ENCODE measurements at places on chromosomes 6 and 20.

DNA sequence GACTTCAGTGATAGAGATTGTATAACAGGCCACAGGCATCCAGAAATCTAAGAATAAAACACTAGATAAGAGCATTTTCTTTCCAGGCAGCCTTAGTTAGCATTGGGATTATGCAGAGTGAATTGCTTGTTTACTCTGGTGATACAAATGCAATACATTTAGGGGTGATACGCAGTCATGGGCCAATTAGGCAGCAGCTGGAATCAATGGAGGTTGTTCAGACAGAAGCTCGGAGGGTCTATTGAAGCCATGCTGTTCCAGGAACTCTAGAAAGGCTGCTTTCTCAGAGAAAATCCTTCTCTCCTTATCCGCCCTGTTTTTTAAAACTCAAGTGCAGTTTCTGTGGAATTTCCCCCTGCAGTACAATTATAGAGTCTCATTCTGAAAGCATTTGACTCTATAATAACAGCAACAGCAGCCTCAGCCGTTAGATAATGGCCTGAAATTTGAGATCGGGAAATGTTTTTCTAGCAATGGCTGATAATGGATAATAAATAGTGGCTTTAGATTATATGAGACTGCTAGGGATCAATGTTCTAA lies 364.3 kb upstream of the HS3ST5 start:
- H3K36me3 ChIP-seq, result no peaks in the 10 kb centered on the region
- no peak overlapping the region for H3K4me3 ChIP-seq
- no peak for DNase-seq
- H3K4me1 ChIP-seq, result no peaks in the 10 kb centered on the region
- H3K27ac ChIP-seq, result no peak overlapping the region
- no peaks in the 10 kb centered on the region for H3K27me3 ChIP-seq

- H3K27ac ChIP-seq, result no peak overlapping the region
- no peaks in the 10 kb centered on the region for H3K4me1 ChIP-seq
- H3K27me3 ChIP-seq, result no peaks in the 10 kb centered on the region
- H3K36me3 ChIP-seq, result no peaks in the 10 kb centered on the region
- DNase-seq, result no peak
These were observed 1286.9 kb downstream of the GRIK2 start for GRCh38 chr6:102680413-102680812.

DNA sequence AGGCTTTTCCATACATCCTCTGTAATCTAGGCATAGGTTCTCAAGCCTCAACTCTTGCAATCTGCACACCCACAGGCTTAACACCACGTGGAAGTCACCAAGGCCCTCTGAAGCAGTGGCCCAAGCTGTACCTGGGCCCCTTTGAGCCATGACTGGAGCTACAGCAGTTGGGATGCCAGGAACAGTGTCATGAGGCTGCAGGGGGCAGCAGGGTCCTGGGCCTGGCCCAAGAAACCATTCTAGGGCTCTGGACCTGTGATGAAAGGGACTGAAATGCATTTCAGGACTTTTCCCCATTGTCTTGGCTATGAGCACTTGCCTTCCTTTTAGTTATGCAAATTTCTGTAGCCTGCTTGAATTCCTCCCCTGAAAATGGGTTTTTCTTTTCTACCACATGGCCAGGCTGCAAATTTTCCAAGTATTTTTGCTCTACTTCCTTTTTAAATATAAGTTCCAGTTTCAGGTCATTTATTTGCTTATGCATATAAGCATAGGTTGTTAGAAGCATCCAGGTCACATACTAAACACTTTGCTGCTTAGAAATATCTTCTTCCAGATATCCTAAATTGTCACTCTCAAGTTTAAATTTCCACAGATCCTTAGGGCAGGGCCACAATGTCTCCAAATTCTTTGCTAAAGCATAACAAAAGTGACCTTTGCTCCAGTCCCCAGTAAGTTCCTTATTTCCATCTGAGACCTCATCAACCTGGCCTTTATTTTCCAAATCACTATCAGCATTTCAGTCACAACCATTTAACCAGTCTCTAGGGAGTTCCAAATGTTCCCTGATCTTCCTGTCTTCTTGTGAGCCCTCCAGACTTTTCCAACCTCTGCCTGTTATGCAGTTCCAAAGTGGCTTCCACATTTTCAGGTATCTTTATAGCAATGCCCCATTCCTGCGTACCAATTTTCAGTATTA lies 48.6 kb upstream of the CD2AP start:
- no peak for DNase-seq
- no peak overlapping the region for H3K4me3 ChIP-seq
- H3K27me3 ChIP-seq, result peaks cover 13% of the 10 kb centered on the region

GRCh38 chr6:96532399-96532798 lies 10.8 kb downstream of the UFL1 start:
- no peak for DNase-seq
- no peak overlapping the region for H3K27ac ChIP-seq
- peaks cover 21% of the 10 kb centered on the region for H3K4me1 ChIP-seq
- H3K36me3 ChIP-seq, result peaks cover 58% of the 10 kb centered on the region
- no peak overlapping the region for H3K4me3 ChIP-seq

DNA sequence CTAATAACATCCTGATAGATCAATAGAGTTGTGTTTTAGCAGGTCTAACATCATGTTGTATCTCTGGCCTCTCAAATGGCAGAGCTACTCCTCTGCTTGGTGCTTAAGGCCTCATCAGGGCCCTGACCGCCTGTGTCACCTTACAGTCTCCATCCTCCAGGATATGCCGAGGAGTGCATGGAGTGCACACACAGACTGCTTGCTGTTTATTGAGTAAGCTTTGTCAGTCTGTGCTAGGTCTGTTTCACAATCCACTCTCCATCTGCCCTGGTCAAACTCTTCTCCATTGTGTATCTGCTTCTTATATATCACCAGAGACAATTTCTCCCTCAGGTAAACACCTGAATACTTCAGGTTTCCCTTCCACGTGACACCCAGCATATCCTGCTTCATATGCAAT lies 136.1 kb downstream of the SLC24A3 start:
- H3K27ac ChIP-seq, result peak overlapping the region; percentile 80
- DNase-seq, result no peak
- no peaks in the 10 kb centered on the region for H3K27me3 ChIP-seq
- H3K36me3 ChIP-seq, result peaks cover 3% of the 10 kb centered on the region
- H3K4me3 ChIP-seq, result peak overlapping the region; percentile 63
- H3K4me1 ChIP-seq, result peaks cover 4% of the 10 kb centered on the region

GRCh38 chr6:18362058-18362561 lies 25.0 kb upstream of the RNF144B start:
- no peaks in the 10 kb centered on the region for H3K4me1 ChIP-seq
- H3K36me3 ChIP-seq, result no peaks in the 10 kb centered on the region
- no peak overlapping the region for H3K4me3 ChIP-seq
- DNase-seq, result no peak

GRCh38 chr20:19026901-19027644 lies 185.4 kb upstream of the SLC24A3 start:
- H3K4me3 ChIP-seq, result no peak overlapping the region
- DNase-seq, result no peak
- H3K4me1 ChIP-seq, result no peaks in the 10 kb centered on the region
- H3K27me3 ChIP-seq, result peaks cover 8% of the 10 kb centered on the region
- H3K36me3 ChIP-seq, result no peaks in the 10 kb centered on the region

GRCh38 chr6:115898246-115898645 lies 162.4 kb downstream of the FRK start:
- H3K36me3 ChIP-seq, result no peaks in the 10 kb centered on the region
- DNase-seq, result no peak
- H3K4me1 ChIP-seq, result no peaks in the 10 kb centered on the region
- H3K27ac ChIP-seq, result no peak overlapping the region

DNA sequence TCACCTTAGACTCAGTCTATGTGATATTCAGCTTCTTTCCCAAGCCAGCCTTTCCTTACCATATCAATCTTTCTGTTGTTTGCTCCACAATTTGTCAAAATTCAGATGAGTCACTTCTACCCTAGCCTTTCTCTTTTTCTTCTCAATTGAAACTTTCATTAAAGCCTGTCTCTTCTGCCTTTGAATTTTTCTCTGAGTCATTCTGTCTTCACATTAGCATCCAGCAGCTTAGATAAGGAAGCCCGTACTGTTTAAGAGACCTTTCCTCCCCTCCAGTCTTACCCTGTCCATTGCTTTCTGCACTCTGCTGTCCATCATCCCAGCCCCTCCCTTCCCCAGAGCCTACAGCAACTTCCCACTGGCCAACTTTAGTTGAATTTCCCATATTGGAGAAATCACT lies 34.9 kb upstream of the RALGAPA2 start:
- H3K36me3 ChIP-seq, result no peaks in the 10 kb centered on the region
- H3K27ac ChIP-seq, result no peak overlapping the region

GRCh38 chr6:67411036-67411435 lies 1224.0 kb upstream of the ADGRB3 start:
- no peaks in the 10 kb centered on the region for H3K36me3 ChIP-seq
- no peaks in the 10 kb centered on the region for H3K27me3 ChIP-seq
- DNase-seq, result no peak
- H3K4me1 ChIP-seq, result no peaks in the 10 kb centered on the region

GRCh38 chr6:63307581-63308246 lies 12.1 kb downstream of the LGSN start:
- no peak for DNase-seq
- H3K27me3 ChIP-seq, result no peaks in the 10 kb centered on the region
- H3K4me3 ChIP-seq, result no peak overlapping the region
- no peaks in the 10 kb centered on the region for H3K36me3 ChIP-seq
- H3K4me1 ChIP-seq, result no peaks in the 10 kb centered on the region

GRCh38 chr6:80769106-80769505 lies 662.6 kb downstream of the BCKDHB start:
- DNase-seq, result no peak
- H3K36me3 ChIP-seq, result no peaks in the 10 kb centered on the region
- H3K27me3 ChIP-seq, result no peaks in the 10 kb centered on the region
- no peaks in the 10 kb centered on the region for H3K4me1 ChIP-seq

- H3K36me3 ChIP-seq, result peaks cover 30% of the 10 kb centered on the region
- no peaks in the 10 kb centered on the region for H3K27me3 ChIP-seq
- H3K27ac ChIP-seq, result no peak overlapping the region
- no peak for DNase-seq
- H3K4me3 ChIP-seq, result no peak overlapping the region
- no peaks in the 10 kb centered on the region for H3K4me1 ChIP-seq
These were observed 136.1 kb upstream of the SUPT3H start for GRCh38 chr6:45513843-45514242.

- peaks cover 25% of the 10 kb centered on the region for H3K36me3 ChIP-seq
- peak overlapping the region; percentile 99 for H3K4me3 ChIP-seq
These were observed 41.9 kb downstream of the COX4I2 start for GRCh38 chr20:31679357-31680285.

- DNase-seq, result no peak
- no peak overlapping the region for H3K27ac ChIP-seq
- H3K27me3 ChIP-seq, result no peaks in the 10 kb centered on the region
These were observed 156.9 kb downstream of the INSM1 start for GRCh38 chr20:20524756-20525155.

GRCh38 chr6:142842418-142843261 lies 102.3 kb downstream of the HIVEP2 start:
- H3K4me3 ChIP-seq, result peak overlapping the region; percentile 82
- peaks cover 62% of the 10 kb centered on the region for H3K4me1 ChIP-seq
- peak; percentile 37 for DNase-seq
- peaks cover 18% of the 10 kb centered on the region for H3K36me3 ChIP-seq
- peak overlapping the region; percentile 99 for H3K27ac ChIP-seq

- peaks cover 4% of the 10 kb centered on the region for H3K4me1 ChIP-seq
- no peak overlapping the region for H3K4me3 ChIP-seq
- peak overlapping the region; percentile 47 for H3K27ac ChIP-seq
- peaks cover 23% of the 10 kb centered on the region for H3K36me3 ChIP-seq
- H3K27me3 ChIP-seq, result no peaks in the 10 kb centered on the region
- DNase-seq, result no peak
These were observed 13.9 kb downstream of the RPS10 start for GRCh38 chr6:34412016-34412415.

GRCh38 chr20:24766143-24766527 lies 182.9 kb upstream of the CST7 start:
- no peak overlapping the region for H3K4me3 ChIP-seq
- no peak overlapping the region for H3K27ac ChIP-seq
- no peaks in the 10 kb centered on the region for H3K4me1 ChIP-seq
- no peaks in the 10 kb centered on the region for H3K36me3 ChIP-seq

- H3K36me3 ChIP-seq, result no peaks in the 10 kb centered on the region
- no peak overlapping the region for H3K27ac ChIP-seq
- H3K27me3 ChIP-seq, result no peaks in the 10 kb centered on the region
- no peak for DNase-seq
These were observed 247.0 kb downstream of the RIMS1 start for GRCh38 chr6:72133324-72133723.

GRCh38 chr6:40930555-40930954 lies 108.5 kb downstream of the UNC5CL start:
- no peak overlapping the region for H3K4me3 ChIP-seq
- no peaks in the 10 kb centered on the region for H3K4me1 ChIP-seq
- peaks cover 37% of the 10 kb centered on the region for H3K27me3 ChIP-seq
- DNase-seq, result no peak

DNA sequence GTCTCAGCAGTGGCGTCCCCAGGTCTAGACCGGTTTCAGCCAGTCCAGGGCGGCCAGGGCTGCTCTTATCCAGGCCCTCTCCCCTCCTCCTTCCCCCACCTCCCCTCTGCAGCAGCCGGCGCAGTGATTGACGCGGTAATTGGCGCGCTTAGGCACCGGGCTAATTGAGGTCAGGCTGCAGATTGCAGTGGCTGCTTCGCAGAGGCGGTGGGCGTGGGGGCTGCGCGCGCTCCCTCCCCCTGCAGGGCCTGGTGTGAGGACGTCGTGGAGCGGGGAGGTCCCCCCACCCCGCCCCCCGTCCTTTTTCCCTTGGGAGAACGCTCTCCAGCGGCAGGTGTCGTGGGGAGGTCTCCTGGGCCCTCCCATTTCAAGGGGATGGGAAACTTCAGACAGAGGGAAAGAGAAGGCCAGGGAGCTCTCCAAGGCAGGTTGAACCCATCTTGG lies 70.4 kb upstream of the BLCAP start:
- H3K36me3 ChIP-seq, result peaks cover 2% of the 10 kb centered on the region
- no peaks in the 10 kb centered on the region for H3K4me1 ChIP-seq
- no peak overlapping the region for H3K4me3 ChIP-seq
- H3K27ac ChIP-seq, result no peak overlapping the region
- no peak for DNase-seq

DNA sequence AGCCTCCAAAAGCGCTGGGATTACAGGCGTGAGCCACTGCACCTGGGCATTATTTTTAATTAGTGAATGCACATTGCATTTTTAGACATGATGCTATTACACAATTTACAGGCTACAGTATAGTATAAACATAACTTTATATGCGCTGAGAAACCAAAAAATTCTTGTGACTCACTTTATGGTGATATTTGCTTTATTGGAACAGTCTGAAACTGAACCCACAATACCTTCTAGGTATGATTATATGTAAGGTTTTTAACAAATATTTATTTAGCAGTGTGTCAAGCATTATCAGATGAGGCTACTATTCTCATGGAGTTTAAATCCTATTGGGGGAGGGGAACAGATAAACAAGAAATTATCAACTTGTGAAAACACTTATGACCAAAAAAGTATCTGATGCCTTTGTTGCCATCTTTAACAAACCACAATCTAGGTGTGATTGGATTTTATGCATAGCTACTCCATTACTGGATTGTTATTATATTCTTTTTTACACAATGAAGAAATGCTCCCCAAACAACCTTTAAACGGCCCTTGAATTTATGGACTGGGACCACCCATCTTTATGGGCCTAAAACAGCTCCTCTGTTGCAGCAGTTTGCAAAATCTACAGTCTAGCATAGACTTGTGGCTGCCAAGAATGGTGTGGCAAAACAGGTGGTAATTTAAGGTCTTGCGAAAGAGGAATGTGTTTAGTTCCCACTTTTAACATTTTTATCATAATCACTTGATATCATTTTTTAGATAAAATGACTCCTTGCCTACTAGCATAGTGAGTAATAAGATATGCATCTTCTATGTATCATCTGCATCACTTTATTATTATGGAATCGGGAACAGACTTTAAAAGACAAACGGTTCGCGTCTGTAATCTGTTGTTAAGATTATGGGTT lies 159.2 kb upstream of the C6orf118 start:
- H3K27ac ChIP-seq, result no peak overlapping the region
- H3K4me3 ChIP-seq, result no peak overlapping the region
- no peak for DNase-seq
- H3K4me1 ChIP-seq, result no peaks in the 10 kb centered on the region
- peaks cover 4% of the 10 kb centered on the region for H3K36me3 ChIP-seq

All from effector memory CD8-positive, alpha-beta T cell (primary cell).